ENCODE measurements at places on chromosomes 16 and 17. TPM values are rescaled to one million over a fixed set of nuclear protein-coding genes. Genes with fewer than 3 reads are reported as not detected.

Gene SPAG5
- 46.1 TPM for total RNA-seq

Gene BOLA2
- 13.9 TPM for total RNA-seq

Gene KRT25
- not detected for total RNA-seq

Gene NUP93
- 63.4 TPM for total RNA-seq

Gene TP53TG3
- total RNA-seq = not detected

Measured in smooth muscle cell of trachea (primary cell).